ENCODE measurements at places on chromosomes 7 and 10.

DNA sequence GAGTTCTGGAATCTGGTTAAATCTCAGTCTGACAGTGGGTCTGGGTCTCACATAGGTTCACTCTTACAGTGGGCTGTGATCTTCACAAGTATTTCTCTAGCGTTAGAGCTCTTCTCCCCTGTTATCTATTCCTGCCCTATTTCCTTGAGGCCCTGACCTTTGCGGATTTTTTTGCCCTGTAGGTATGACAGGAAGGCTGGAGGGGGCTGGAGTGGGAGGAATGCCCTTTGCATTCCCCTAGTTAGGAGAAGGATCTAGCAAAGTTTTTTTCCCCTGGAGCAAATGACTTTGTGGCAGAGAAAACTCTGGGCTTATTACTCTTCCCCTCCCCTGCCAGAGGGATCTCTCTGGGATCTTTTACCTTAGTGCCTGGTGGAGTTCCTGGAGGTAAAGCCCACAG is 49.2 kb downstream of the GALNT11 start:
- no peak for DNase-seq

GRCh38 chr7:134016223-134016941 is 110.8 kb upstream of the LRGUK start:
- DNase-seq, result peak; percentile 23

- no peak for DNase-seq
These were observed 907 bp upstream of the IFRD1 start for GRCh38 chr7:112449353-112449752.

- no peak for DNase-seq
These were observed 113.6 kb downstream of the RNF32 start for GRCh38 chr7:156754201-156754600.

- no peak for DNase-seq
These were observed 227.1 kb downstream of the ADRA2A start for GRCh38 chr10:111303887-111304286.

GRCh38 chr7:140479739-140480084 is 407 bp upstream of the MKRN1 start:
- no peak for DNase-seq

DNA sequence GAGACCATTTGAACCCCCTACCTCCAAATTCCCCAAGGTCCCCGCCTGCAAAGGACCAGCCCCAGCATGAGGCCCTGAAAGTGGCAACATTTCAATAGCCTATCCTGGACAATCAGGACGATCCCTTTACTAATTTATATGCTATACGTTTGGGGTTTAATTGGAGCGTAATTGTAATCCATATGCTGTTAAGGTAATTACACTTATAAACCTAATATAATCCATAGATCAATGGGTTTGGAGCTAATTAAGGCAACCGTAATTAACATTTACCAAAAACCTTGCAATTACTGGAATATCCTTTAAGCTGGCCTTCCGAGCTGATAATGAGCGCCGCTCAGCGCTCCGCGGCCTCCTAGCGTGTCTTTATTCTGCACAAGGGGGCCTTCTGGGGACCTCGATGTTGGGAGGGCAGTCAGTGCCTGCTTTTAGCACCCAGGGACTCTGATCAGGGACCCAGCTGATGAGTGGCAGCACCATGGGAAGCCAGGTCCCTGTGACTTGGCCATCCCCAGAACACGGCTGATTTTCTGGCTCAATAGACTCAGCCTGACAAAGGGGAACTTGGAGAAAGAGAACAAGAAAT is 91.2 kb downstream of the LHPP start:
- no peak for DNase-seq

All from NCI-H187 treated with DMSO at 0.1 percent for 48 hours (cell line).